ENCODE measurements at places on chromosomes 2 and 18. TPM values are rescaled to one million over a fixed set of nuclear protein-coding genes. Genes with fewer than 3 reads are reported as not detected.
A peak's percentile ranks its signal among the peaks of the same experiment; 100 is the strongest.

DNA sequence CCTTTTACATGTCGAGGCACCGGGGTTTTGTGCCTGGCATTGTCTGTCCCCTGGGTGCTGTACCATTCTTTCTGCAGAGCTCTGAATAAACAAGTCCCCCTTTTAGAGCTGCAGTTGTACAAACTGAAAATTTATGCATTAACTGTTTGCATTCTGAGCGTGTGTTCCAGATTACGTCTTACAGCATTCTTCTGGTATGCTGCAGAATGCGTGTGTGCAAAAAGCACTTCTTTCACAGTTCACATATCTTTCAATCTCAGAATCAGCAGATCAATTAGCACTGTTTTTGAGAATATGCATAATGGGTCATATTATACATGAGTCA is 27.5 kb downstream of the MEIS1 start:
- peaks cover 12% of the 10 kb centered on the region for H3K36me3 ChIP-seq
- H3K4me3 ChIP-seq: no peak overlapping the region
- no peak for DNase-seq

DNA sequence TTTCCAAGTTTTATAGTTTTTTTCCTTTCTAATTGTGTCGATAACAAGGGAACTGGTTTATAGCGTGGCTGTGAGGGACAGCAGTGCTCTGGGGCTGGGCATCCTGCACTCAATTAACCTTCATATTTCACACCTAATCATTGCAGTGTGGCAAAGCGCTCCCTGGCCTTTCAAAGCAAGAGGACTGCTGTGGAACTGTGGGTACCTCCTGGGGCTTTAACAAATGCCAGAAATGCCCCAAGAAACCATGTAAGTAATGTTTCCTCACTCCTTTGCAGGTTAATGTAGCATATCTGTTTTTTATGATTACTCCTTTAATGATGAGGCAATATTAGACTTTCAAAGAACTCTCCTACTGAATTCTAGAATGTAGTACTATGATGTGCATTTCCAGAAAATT is 259.0 kb upstream of the RASGRP3 start:
- H3K4me3 ChIP-seq: no peak overlapping the region
- H3K27ac ChIP-seq: peak overlapping the region; percentile 32
- peaks cover 42% of the 10 kb centered on the region for H3K4me1 ChIP-seq
- no peak for DNase-seq
- H3K36me3 ChIP-seq: no peaks in the 10 kb centered on the region

- H3K4me3 ChIP-seq: no peak overlapping the region
- no peak for DNase-seq
- H3K27me3 ChIP-seq: no peaks in the 10 kb centered on the region
- no peaks in the 10 kb centered on the region for H3K4me1 ChIP-seq
- H3K36me3 ChIP-seq: no peaks in the 10 kb centered on the region
Measured at GRCh38 chr2:236014408-236015131, 153.6 kb downstream of the GBX2 start.

GRCh38 chr2:671787-672605 is 5.2 kb downstream of the TMEM18 start:
- peak; percentile 82 for DNase-seq
- H3K4me3 ChIP-seq: no peak overlapping the region
- H3K36me3 ChIP-seq: no peaks in the 10 kb centered on the region
- peaks cover 32% of the 10 kb centered on the region for H3K4me1 ChIP-seq
- H3K27ac ChIP-seq: no peak overlapping the region

DNA sequence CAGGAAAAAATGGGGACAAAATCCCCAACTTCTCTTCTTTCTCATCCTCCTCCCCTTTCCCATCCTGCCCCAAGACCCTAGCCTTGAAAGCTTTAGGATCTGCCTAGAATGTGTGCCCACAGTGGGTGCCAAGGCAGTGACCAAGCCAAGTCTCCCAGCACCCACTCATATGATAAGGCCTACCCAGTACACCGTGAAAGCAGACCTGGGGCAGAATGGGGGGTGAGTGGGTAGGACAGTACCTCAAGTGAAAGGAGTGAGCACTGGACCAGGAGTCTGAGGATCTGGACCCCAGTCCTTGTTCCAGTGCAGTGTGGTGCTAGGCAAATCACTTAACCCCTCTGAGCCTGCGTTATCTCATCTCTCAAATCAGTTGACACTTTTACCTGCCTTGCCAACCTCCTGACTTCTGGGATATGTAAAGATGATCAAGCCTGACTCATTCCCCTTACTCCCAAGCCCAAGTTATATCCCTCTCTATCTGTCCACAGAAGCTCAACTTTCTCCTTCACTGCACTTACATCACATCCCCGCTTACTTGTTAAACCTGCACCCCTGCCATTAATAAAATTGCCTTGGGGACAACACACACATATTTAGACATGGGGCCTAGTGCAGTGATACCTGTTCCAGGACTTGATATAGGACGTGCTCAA is 109.7 kb downstream of the ATL2 start:
- H3K4me1 ChIP-seq: no peaks in the 10 kb centered on the region
- H3K27ac ChIP-seq: no peak overlapping the region
- no peak overlapping the region for H3K4me3 ChIP-seq
- no peak for DNase-seq
- no peaks in the 10 kb centered on the region for H3K27me3 ChIP-seq
- H3K36me3 ChIP-seq: no peaks in the 10 kb centered on the region

- H3K4me1 ChIP-seq: no peaks in the 10 kb centered on the region
- DNase-seq: no peak
- H3K36me3 ChIP-seq: no peaks in the 10 kb centered on the region
Measured at GRCh38 chr2:119196301-119197125, 27.1 kb upstream of the STEAP3 start.

DNA sequence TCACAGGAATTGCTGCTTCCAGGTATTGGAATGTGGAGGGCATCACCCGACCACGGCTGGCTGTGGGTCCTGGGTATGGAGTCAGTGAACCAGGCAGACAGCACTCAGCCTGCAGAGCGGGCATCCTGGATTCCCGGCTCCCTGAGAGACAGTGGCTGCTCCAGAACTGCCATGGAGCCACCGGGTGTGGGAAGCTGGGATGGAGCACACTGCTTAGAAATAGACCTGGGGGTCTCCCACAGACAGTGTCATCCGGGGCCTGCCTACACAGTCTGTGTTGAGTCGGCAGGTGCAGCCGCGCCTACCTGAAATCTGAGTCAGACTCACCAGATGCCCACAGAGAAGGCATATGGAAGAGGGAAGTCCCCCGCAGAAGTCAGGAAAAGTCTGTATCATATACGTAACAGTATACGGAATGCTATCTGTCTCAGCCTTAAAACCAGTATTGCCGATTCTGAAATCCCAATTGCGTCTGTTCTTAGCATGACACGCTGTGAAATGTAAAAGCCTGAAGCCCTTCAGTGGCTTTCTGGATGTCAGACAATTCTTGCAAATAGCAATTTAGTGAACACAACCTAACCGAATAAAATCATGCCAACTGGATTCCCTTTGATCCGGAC is 509.7 kb upstream of the MYT1L start:
- no peak overlapping the region for H3K27ac ChIP-seq
- DNase-seq: peak; percentile 70
- no peaks in the 10 kb centered on the region for H3K36me3 ChIP-seq
- H3K4me3 ChIP-seq: no peak overlapping the region

DNA sequence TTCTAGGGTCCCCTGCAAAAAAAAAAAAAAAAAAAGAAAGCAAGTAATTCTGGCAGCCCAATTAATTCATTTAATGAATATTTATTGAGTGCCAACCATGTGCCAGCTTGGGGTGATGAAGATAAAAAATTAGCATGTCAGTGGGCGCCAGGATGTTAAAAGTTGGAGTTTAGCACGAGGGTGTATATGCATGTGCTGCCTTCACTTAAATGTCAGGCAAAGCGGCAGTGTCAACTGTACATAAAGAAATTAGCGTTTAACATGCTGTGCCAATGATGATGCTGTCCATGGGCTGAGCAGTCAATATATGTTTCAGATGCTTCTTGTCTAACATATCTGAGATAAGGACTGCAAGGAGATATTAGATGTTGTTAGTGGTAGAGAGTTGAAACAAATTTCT is 49.5 kb downstream of the ASAP2 start:
- H3K4me1 ChIP-seq: peaks cover 72% of the 10 kb centered on the region
- no peaks in the 10 kb centered on the region for H3K27me3 ChIP-seq
- no peak overlapping the region for H3K4me3 ChIP-seq
- no peak for DNase-seq

DNA sequence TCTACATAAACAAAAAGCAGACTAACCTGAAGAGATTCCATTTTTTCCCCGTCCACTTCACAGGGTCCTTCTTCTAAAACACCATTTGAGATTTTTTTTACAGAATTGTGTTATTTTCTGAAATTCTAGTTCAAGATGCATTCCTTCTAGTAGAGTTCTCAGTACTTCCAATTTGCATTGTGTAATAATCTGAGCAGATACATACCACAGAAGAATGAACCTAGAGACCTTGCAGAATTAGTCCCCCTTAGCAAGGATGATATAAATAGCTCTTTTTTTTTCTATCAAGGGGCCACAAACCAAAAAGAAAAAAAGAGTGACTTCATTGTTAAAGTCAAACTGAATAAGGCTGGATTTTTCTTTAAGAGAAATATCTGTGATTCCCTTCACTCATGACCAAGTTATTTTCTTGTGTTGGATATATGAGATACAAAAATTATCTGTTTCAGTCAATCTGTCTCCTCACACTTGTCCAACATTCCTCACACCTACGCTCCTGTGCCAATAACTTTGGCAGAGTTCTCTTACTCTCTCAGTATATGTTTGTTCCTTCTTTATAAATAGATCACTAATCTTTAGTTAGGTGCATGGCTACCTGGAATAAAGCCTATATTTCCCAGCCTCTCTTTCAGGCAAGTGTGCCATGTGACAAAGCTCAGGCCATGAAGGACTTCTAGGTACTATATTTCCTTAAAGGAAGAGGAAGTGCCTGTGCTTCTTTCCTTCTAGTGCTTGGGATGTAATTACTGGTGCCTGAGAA is 183.5 kb downstream of the ZNF385B start:
- DNase-seq: no peak
- H3K4me3 ChIP-seq: no peak overlapping the region
- no peaks in the 10 kb centered on the region for H3K36me3 ChIP-seq
- H3K4me1 ChIP-seq: peaks cover 11% of the 10 kb centered on the region
- no peaks in the 10 kb centered on the region for H3K27me3 ChIP-seq

DNA sequence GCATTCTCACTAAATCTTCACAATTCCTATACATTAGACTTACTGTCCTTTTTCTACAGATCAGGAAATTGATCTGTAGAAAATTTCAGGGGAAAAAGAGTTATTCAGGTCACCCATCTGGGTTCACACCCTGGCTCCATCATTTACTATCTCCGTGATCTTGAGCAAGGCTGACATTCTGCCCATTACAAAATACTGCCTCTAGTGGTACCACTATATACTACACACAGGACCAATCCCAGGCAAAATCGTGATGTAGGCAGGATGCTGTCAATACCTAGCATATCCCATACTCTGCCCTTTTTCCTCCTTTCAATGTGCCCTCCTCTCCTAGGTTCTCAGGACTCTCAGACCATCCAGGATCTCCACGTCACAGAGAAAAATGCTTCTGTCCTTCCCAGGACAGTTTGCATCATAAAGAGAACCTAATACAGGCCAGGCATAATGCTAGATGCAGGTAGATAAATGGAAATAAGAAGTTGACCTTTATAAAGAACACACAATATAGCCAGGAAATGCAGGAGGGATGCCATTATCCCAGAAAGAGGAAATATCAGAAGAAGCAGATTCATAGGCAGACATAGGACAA is 101.9 kb downstream of the CDH20 start:
- H3K36me3 ChIP-seq: no peaks in the 10 kb centered on the region
- no peak for DNase-seq
- no peak overlapping the region for H3K27ac ChIP-seq

GRCh38 chr18:26705757-26706156 is 157.4 kb upstream of the KCTD1 start:
- no peak overlapping the region for H3K4me3 ChIP-seq
- H3K27me3 ChIP-seq: no peaks in the 10 kb centered on the region
- no peak for DNase-seq

GRCh38 chr18:37445368-37445767 is 120.2 kb downstream of the CELF4 start:
- H3K4me3 ChIP-seq: no peak overlapping the region
- no peaks in the 10 kb centered on the region for H3K27me3 ChIP-seq
- no peaks in the 10 kb centered on the region for H3K4me1 ChIP-seq
- no peaks in the 10 kb centered on the region for H3K36me3 ChIP-seq

DNA sequence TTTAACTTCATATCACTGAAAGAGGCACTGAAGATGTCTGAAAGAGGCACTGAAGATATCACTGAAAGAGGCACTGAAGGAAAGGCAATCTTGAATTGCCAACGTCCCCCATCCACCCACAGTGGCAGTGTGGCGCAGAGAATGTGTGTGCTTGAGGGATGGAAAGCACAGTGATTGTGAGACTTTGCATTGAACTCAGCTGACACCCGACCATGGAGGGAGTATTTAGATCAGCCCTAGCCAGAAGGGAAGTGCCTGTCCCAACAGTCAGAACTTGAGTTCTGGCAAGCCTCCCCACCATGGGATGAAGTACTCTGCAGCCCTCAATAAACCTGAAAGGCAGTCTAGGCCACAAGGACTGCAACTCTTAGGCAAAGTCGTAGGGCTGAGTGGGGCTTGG is 33.8 kb downstream of the MAP4K3 start:
- H3K27me3 ChIP-seq: no peaks in the 10 kb centered on the region
- no peak overlapping the region for H3K27ac ChIP-seq
- H3K36me3 ChIP-seq: no peaks in the 10 kb centered on the region
- peaks cover 61% of the 10 kb centered on the region for H3K4me1 ChIP-seq

DNA sequence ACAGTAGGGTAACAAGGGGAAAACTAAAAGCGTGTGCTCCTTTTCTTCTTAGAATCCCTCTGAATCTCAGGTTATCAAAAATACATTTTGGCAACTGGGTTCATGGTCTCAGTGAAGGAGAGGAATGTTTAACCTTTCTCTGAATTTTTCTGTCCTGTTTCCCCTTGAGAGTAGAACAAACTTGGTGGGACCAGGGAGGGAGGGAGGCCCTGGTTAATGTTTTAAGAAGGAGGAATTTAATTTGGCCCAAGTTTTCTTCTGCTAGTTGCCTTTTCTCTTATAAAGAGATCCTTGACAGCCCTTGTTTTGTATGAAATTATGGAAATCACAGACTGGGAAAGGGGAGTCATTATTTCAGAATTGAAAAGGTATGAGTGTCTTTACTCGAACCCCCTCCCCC is 12.2 kb upstream of the POU3F3 start:
- peaks cover 6% of the 10 kb centered on the region for H3K4me1 ChIP-seq
- no peak for DNase-seq
- H3K36me3 ChIP-seq: no peaks in the 10 kb centered on the region
- peaks cover 14% of the 10 kb centered on the region for H3K27me3 ChIP-seq
- no peak overlapping the region for H3K27ac ChIP-seq

GRCh38 chr2:7887441-7887840 is 794.4 kb upstream of the ID2 start:
- no peak overlapping the region for H3K4me3 ChIP-seq
- H3K4me1 ChIP-seq: no peaks in the 10 kb centered on the region
- H3K36me3 ChIP-seq: no peaks in the 10 kb centered on the region

The BCL2 gene
- 18.7 TPM for total RNA-seq

The TMEM150A gene
- 22.6 TPM for total RNA-seq

The SGPP2 gene
- 24.8 TPM for total RNA-seq

The MBD5 gene
- total RNA-seq: 32.7 TPM

The HTR2B gene
- 0.49 TPM for total RNA-seq

The COLEC11 gene
- not detected for total RNA-seq

The TRIM43 gene
- not detected for total RNA-seq

Data from vagina (tissue), 2 donors.